ENCODE measurements at places on chromosomes 7 and 10. TPM values are rescaled to one million over a fixed set of nuclear protein-coding genes. Genes with fewer than 3 reads are reported as not detected.

- H3K36me3 ChIP-seq = peaks cover 4% of the 10 kb centered on the region
- H3K27me3 ChIP-seq = no peaks in the 10 kb centered on the region
- no peak overlapping the region for H3K27ac ChIP-seq
- H3K4me3 ChIP-seq = no peak overlapping the region
Observed at GRCh38 chr10:6398399-6398798, 181.7 kb downstream of the PRKCQ start.

GRCh38 chr10:127418536-127419168 lies 130.5 kb upstream of the NPS start:
- H3K27me3 ChIP-seq = no peaks in the 10 kb centered on the region
- no peaks in the 10 kb centered on the region for H3K4me1 ChIP-seq
- H3K36me3 ChIP-seq = no peaks in the 10 kb centered on the region
- no peak overlapping the region for H3K27ac ChIP-seq

The CCL24 gene
- not detected for total RNA-seq

The ADK gene
- 47.4 TPM for total RNA-seq

DNA sequence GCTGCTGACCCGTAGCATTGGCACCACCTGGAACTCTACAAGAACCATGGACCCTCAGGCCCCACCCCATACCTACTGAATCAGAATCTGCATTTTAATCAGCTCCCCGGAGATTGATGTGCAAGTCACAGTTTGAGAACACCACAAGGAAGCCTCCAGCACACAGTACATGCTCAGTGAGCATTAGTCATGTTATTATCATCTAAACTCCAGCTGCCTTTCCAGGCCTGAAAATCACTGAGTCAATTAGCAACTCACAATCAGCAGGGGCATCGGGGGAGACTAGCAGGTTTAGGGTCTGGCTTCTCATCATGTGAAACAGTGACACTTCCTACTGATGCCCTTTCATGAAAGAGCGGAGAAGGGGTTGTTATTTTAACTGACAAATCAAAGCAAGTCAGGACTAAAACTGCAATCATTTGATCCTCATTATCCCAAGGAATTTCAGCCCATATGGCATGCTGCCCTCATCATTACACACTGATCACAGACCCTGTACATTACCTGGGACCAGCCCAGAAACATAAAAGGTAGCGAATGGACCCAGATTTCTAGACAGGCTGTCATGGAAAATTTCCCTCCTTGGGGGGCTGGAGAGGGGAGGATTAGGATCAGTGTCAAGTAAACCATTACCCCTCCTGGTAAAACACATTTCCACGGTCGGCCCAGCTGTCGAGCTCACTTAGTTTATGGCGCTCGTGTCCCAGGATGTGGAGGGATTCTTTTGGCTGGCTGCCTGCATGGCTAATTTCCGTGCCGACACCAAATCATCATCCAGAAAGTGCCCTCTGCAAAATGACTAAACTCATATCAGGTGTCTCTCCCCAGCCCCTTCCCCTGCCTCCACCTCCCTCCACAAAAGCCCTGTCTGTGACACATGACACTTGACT lies 122.8 kb downstream of the PRLHR start:
- H3K4me3 ChIP-seq = no peak overlapping the region
- no peaks in the 10 kb centered on the region for H3K36me3 ChIP-seq
- no peak for DNase-seq
- H3K27ac ChIP-seq = no peak overlapping the region
- peaks cover 10% of the 10 kb centered on the region for H3K27me3 ChIP-seq

DNA sequence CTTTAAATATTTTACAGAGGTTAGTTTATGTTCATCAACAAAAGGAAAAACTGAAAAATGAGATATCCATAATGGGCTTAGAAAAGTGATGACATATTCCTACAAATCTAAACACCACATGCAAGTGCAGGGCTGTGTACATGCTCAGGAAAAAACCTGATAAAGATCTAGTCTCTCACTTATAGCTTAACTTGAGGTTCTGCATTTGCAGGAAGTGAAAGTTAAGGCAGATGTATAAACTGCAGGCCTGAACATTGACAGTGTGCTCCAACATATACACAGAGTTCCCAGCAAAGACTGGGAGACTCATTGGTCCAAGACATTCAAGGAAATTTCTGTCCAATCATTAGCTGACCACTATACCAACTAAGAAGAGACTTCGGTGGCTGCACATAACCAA lies 63.8 kb upstream of the RET start:
- no peaks in the 10 kb centered on the region for H3K4me1 ChIP-seq
- DNase-seq = no peak
- peaks cover 6% of the 10 kb centered on the region for H3K27me3 ChIP-seq
- no peak overlapping the region for H3K4me3 ChIP-seq

DNA sequence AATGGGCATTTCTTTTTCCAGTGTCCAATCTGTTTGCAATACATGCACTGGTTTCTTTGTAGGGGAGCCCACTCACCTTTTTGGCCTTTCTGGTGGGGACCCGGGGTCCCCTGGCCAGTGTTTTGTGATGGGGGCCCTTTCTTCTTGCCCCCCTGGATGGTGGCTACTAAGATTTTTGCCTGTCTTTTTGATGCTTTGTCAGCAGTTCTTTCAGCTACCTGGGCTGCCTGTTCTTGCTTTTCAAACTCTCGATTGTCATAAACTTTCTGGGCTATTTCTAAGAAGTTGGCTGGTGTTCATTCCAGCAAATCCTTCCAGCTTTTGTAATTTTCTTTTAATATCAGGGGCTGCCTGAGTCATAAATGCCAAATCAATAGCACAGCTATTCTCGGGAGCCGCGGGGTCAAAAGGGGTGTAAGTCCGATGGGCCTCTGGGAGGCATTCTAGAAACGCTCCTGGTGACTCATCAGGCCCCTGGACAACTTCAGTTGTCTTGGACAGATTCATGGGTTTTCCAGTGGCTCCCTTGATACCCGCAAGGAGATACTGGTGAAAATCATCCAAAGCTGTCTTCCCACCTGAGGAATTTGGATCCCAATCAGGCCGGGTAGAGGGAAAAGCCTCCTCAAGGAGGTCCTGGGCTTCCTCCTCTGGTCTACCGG lies 79.0 kb downstream of the PRR15 start:
- no peaks in the 10 kb centered on the region for H3K36me3 ChIP-seq
- no peaks in the 10 kb centered on the region for H3K27me3 ChIP-seq
- H3K4me3 ChIP-seq = no peak overlapping the region
- no peak for DNase-seq
- no peaks in the 10 kb centered on the region for H3K4me1 ChIP-seq

GRCh38 chr10:63273577-63273976 lies 140.4 kb downstream of the NRBF2 start:
- H3K36me3 ChIP-seq = no peaks in the 10 kb centered on the region
- peak overlapping the region; percentile 46 for H3K27ac ChIP-seq
- no peak for DNase-seq
- H3K4me1 ChIP-seq = peaks cover 22% of the 10 kb centered on the region
- H3K27me3 ChIP-seq = no peaks in the 10 kb centered on the region

- H3K36me3 ChIP-seq = no peaks in the 10 kb centered on the region
- H3K4me1 ChIP-seq = no peaks in the 10 kb centered on the region
- H3K4me3 ChIP-seq = no peak overlapping the region
- no peak overlapping the region for H3K27ac ChIP-seq
Observed at GRCh38 chr7:128827248-128827958, 2.8 kb upstream of the FLNC start.

- DNase-seq = no peak
- no peak overlapping the region for H3K27ac ChIP-seq
Observed at GRCh38 chr10:58400609-58401008, 15.4 kb downstream of the TFAM start.

The INHBA gene
- total RNA-seq = 2.5 TPM

The TMEM139 gene
- total RNA-seq = 0.73 TPM

GRCh38 chr10:118251791-118252190 lies 90.3 kb downstream of the FAM204A start:
- H3K27me3 ChIP-seq = peaks cover 36% of the 10 kb centered on the region
- H3K27ac ChIP-seq = no peak overlapping the region
- no peaks in the 10 kb centered on the region for H3K36me3 ChIP-seq
- no peak for DNase-seq
- no peak overlapping the region for H3K4me3 ChIP-seq
- no peaks in the 10 kb centered on the region for H3K4me1 ChIP-seq

DNA sequence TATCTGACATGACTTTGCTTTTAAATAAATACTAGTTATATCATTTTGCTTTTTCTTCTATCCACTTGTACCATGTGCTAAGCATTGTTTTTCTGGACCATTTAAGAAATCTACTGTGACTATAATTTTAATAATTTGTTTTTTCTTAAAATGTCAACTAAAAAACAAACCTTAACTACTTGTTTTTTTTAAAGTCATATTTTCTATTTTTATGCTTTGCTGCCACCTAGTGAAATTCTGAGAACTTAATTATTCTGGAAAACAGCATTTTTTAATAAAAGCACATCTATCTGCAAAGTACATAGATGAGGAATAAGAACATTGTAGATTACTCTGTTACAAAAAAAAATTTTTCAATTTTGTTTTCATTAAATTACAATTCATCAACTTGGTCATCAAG lies 47.4 kb downstream of the ORC5 start:
- no peak overlapping the region for H3K4me3 ChIP-seq
- H3K27me3 ChIP-seq = no peaks in the 10 kb centered on the region
- peaks cover 8% of the 10 kb centered on the region for H3K36me3 ChIP-seq
- H3K4me1 ChIP-seq = no peaks in the 10 kb centered on the region
- no peak for DNase-seq

The GSAP gene
- 1.6 TPM for total RNA-seq

The ZNF804B gene
- total RNA-seq = not detected

GRCh38 chr7:92722541-92722940 lies 113.8 kb downstream of the CDK6 start:
- DNase-seq = no peak
- H3K4me1 ChIP-seq = peaks cover 71% of the 10 kb centered on the region

DNA sequence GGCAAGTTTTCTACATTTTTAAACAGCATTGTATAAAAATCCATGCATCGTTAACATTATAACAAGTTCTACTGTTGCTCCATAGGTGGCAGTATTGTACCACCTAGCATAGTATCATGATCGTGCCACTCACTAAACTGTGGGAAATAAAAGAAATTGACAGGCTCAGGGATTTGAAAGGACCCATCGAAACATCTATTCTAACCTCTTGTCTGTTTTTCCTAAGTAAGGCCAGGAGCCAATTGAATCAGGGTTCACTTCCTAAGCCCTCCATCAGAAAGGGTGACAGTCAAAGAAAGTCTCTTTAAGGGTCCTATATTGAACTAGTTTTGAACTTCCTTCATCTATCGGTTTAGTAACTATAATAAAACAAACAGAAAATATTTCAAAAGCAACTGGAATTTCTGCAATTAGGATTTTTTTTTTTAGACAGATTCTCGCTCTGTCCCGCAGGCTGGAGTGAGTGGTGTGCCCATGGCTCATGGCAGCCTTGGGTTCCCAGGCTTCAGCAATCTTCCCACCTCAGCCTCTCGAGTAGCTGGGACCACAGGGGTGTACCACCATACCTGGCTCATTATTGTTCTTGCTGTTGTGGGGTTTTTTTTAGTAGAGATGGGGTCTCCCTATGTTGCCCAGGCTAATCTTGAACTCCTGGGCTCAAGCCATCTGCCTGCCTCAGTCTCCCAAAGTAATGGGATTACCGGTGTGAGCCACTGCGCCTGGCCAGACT lies 9.4 kb downstream of the HACD1 start:
- DNase-seq = no peak
- peaks cover 14% of the 10 kb centered on the region for H3K27me3 ChIP-seq
- no peak overlapping the region for H3K27ac ChIP-seq
- H3K4me3 ChIP-seq = no peak overlapping the region
- H3K36me3 ChIP-seq = no peaks in the 10 kb centered on the region

The MUC3A gene
- total RNA-seq = not detected

GRCh38 chr7:20240080-20240926 lies 23.1 kb upstream of the MACC1 start:
- no peak overlapping the region for H3K27ac ChIP-seq
- no peaks in the 10 kb centered on the region for H3K27me3 ChIP-seq
- DNase-seq = no peak
- no peaks in the 10 kb centered on the region for H3K36me3 ChIP-seq

DNA sequence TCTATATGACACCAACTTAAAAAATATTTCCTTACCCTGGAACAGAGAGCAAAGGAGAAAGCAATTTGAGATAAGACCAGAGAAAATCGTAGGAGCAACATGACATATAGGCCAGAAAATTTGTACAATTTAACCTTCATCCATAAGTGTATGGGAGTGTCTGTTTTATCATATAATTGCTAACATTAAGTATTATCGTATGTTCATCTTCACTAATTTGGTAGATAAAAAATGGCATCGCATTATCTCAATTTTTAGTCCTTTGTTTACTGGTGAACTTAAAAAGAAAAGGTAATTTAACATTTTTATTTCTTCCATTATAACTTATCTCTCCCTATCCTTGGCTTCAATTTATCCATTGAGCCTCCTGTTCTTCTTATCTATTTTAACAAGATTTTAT lies 873.4 kb downstream of the KCNMA1 start:
- no peaks in the 10 kb centered on the region for H3K36me3 ChIP-seq
- H3K27me3 ChIP-seq = no peaks in the 10 kb centered on the region
- no peak overlapping the region for H3K4me3 ChIP-seq
- no peak overlapping the region for H3K27ac ChIP-seq

The NXPH1 gene
- not detected for total RNA-seq

- H3K27me3 ChIP-seq = no peaks in the 10 kb centered on the region
- H3K36me3 ChIP-seq = no peaks in the 10 kb centered on the region
- H3K4me1 ChIP-seq = no peaks in the 10 kb centered on the region
- no peak overlapping the region for H3K4me3 ChIP-seq
- DNase-seq = no peak
- no peak overlapping the region for H3K27ac ChIP-seq
Observed at GRCh38 chr10:117087521-117087920, 50.5 kb downstream of the VAX1 start.

- no peaks in the 10 kb centered on the region for H3K36me3 ChIP-seq
- no peak for DNase-seq
- peaks cover 6% of the 10 kb centered on the region for H3K4me1 ChIP-seq
- H3K27ac ChIP-seq = no peak overlapping the region
Observed at GRCh38 chr7:35185908-35186731, 67.8 kb downstream of the TBX20 start.

The AKR1D1 gene
- total RNA-seq = not detected

- no peak overlapping the region for H3K27ac ChIP-seq
- no peak for DNase-seq
- H3K4me1 ChIP-seq = no peaks in the 10 kb centered on the region
Observed at GRCh38 chr7:84176716-84177115, 17.9 kb downstream of the SEMA3A start.

The DMBT1 gene
- not detected for total RNA-seq

GRCh38 chr7:1360521-1360971 lies 98.7 kb downstream of the MICALL2 start:
- no peak for DNase-seq
- H3K27me3 ChIP-seq = no peaks in the 10 kb centered on the region
- no peaks in the 10 kb centered on the region for H3K4me1 ChIP-seq
- H3K27ac ChIP-seq = no peak overlapping the region
- no peaks in the 10 kb centered on the region for H3K36me3 ChIP-seq

The SLC18A3 gene
- total RNA-seq = not detected
